HL-60 (cell line): ENCODE measurements at places on chromosomes 13 and 19.

DNA sequence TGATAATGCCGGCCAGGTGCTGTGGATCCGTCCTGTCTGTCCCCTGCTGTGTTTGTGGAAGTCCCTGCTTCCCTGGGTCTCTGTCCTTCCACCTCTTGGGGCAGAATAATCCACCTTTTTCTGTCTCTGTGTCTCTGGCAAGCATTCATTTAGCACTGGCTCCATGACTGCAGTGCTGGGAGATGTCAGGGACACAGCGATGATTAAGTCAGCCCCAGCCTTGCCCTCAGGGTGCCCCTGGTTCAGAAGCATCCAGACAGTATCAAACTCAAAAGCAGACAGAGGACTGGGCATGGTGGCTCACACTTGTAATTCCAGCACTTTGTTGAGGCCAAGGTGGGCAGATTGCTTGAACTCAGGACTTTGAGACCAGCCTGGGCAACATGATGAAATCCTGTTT lies 1.5 kb downstream of the HIPK4 start:
- DNase-seq = no peak

DNA sequence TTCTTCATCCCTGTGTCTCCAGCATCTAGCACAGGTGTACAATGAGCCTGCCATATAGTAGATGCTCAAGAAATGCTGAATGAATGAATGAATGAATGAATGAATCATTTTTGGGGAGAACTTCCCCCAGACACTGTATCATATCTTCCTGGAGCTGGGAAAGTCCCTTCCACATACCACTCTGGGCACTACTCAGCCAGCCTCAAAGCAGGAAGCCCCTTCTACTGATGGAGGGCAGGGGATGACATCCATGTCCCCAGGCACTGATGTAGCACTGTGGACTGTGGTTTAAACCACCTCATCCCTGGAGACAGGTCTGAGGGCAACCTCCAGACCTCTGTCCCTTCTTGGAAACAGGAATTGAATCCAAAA lies 4.8 kb downstream of the GNA15 start:
- DNase-seq = no peak

GRCh38 chr13:107968470-107968869 lies 246.9 kb downstream of the LIG4 start:
- no peak for DNase-seq

DNA sequence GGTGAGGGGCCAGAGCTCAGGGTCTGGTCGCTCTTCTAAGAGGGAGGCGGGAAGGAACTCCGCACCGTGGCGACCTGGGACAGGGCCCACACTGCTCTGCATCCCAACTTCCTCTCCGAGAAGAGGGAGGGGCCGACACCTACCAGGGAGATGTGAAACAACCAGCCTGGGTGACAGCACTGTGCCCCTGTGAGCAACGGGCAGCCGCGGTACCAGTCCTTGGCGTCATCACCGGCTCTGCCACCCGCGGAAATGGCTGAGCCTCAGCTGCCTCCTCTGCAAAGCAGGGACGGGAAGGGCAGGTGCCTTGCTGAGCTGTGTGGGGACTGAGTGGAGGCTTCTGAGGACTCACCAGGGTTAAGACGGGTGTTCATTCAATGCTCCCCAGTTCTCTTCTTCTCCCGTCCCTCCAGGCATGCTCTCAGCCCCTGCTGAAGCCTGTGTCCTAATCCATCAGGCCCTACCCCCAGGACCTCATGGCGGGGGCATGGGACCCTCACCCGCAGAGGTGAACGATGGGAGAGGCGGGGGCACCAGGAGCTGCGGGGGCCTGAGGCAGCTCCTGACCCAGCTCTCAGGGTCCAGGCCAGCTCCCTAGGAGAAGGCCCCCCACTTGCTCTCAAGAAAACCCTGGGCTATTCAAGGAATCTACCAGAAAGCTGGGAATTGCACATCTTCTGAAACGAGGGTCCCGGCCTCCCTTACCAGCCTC lies 9.3 kb downstream of the ZNF787 start:
- DNase-seq = peak; percentile 95

- no peak for DNase-seq
These were observed 4.7 kb downstream of the MAB21L1 start for GRCh38 chr13:35471706-35472322.

GRCh38 chr13:45783346-45784043 lies 68.1 kb downstream of the SIAH3 start:
- no peak for DNase-seq

- no peak for DNase-seq
These were observed 468.4 kb downstream of the FOXO1 start for GRCh38 chr13:40197936-40198595.

- DNase-seq = no peak
These were observed 163.7 kb downstream of the SHISA2 start for GRCh38 chr13:25887962-25888655.

GRCh38 chr19:40006273-40006691 lies 9.4 kb downstream of the ZNF546 start:
- DNase-seq = no peak

- DNase-seq = peak; percentile 53
These were observed 87.6 kb upstream of the SPRY2 start for GRCh38 chr13:80428349-80429096.

DNA sequence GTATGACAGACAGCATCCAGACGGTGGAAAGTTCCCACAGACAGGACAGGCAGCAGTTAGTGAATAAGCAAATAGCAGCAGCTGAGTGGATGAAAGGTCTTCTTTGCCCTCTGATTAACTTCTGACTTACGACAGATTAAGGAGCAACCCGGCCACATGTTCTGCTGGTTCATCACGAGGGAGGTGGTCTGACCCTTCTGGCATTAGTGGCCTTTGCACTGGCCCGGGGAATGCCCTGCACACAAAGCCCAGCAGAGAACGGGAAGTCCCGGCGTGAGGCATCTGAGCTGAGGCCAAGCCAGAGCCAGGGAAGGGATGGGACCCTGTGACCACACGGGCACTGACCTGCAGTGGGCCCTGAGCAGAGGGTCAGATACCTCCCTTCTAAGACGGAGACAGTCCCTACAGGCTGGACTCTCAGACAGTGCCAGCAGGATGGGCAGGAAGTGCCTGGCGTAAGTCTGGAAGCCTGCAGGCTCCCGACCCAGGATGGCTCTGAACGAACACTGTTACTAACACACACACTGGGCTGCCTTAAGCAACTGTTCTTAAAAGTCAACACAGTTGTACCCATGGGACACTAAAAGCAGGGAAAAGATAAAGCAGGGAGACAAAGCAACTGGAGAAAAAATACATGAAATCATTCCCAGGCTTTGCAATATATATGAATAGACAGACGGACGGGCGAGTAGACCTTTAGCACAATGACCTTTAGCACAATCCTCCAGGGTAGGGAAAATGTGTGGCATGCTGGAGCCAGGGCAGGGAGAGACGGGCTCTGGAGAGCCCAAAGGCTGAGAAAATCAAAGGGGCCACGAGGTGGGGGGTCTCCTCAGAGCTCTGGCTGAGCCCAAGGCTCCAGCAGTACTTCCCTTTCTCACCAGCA lies 6.3 kb downstream of the C19orf12 start:
- no peak for DNase-seq

DNA sequence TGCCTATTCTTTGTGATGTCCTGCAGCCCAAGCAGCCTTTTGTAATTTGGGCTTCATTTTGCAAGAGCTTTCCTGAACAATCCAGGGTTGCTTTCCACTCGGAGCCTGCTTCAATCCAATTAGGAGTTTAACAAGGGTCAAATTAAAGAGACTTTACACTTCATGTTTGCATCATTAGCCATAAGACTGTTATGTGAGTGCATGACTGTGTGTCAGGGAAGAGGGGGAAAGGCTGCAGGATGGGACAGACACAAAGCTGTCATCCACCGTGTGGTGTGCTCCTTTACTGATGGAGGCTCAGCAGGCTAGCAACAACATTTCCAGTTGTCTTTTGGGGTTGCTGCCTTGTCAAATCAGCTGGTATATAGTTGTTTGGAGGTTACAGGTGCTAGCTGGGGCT lies 23.7 kb upstream of the MAB21L1 start:
- DNase-seq = no peak

DNA sequence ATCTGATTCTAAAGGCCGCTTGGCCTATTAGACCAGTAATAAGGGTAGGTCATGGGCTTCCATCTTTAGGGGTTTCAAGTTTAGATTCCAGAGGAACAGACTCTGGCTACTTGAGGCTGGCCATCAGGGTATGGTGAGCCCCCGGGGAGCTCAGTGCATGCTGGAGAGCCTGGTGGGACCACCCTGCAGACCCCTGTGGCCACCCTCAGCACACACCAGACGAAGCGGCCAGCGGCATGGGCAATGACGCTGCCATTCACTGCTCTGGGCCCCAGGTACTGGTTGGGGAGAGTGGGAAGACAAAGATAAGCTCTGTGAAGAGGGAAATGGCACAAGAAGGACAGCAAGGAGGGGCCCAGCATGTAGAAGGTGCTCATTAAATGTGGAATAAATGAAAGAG lies 98.8 kb upstream of the SLC15A1 start:
- no peak for DNase-seq

DNA sequence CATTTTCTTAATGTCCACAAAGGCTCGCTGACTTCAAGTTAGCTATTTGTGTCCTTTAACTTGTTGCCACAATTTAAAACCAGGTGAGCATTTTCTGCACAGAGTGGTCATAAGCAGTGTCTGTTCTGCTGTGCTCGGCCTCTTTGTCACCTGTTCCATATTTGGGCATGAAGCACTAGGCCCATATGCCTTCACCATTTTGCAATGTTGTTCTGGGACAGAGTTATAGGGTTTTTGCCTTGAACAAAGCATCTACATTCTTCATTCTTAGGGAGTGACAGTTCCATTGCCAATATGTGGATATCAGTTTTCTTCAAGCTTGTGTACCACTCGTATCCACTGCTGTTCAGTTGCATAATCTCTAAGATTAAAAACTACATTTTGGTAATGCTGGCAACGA lies 56.1 kb downstream of the LRCH1 start:
- no peak for DNase-seq

GRCh38 chr13:31722673-31723072 lies 16.7 kb upstream of the RXFP2 start:
- DNase-seq = no peak

DNA sequence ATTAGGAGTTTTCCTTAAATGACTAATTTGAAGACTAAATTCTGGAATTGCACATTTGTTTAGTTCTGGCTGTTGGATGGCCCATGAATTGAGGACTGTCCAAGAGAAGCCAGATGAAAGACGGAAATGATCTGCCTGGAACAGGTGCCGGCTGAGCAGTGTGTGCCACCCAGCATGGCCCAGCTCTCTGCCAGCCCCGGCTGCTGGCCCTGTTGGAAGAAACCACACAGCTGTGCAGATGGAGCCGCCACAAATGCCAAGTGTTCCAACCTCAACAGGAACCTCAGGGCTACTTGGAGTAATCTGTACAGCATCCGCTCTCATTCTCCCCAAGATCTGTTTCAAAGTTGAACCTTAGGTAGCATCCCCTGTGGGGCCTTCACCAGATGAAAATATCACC lies 67.0 kb upstream of the STARD13 start:
- DNase-seq = no peak

GRCh38 chr13:74046431-74046830 lies 87.8 kb downstream of the KLF12 start:
- no peak for DNase-seq

GRCh38 chr19:45515807-45516401 lies 8.6 kb downstream of the VASP start:
- DNase-seq = no peak

- no peak for DNase-seq
These were observed 57.7 kb upstream of the TUBA3C start for GRCh38 chr13:19239114-19239860.

DNA sequence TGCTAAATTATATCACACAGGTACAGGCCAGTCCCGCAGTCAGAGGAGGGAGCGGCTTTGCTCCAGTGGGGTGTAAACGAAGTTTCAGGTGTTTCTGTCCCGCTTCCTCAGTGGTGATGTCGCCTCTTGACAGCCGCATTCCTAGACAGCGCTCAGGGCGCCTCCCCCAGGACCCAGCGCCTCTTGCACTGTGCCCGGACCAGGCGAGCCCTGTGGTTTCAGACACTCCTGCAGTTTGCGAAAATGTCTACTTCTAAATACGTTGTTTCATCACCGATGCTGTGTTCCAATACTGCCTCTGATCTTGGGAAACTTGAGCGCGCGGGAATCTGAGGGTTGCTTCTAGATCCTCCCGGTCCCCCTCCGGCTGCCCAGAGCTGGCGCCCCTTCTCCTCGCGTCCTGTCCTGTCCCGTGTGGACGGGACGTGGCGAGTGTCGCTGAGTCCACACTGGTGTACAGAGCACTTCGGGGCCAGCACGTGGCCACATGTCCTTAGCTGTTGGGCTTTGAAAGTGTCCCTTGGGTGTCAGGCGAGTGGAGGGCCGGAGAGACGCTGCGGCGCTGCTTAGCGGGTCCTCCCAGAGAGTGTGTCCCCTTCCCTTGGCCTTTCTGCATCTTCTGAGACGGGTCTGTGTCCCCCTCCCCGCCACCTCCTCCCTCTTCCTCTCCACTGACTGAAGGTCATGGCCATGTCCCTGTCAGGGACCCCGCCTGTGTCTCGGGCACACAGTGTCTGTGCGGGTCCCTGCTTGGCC lies 14.6 kb upstream of the RPS15 start:
- DNase-seq = peak; percentile 46

GRCh38 chr13:32272021-32272683 lies 43.0 kb downstream of the ZAR1L start:
- DNase-seq = no peak

- DNase-seq = no peak
These were observed 178.8 kb downstream of the KATNAL1 start for GRCh38 chr13:30128591-30128990.

GRCh38 chr19:48186541-48186991 lies 16.1 kb downstream of the ZSWIM9 start:
- DNase-seq = no peak

GRCh38 chr13:56924401-56924800 lies 216.3 kb upstream of the PRR20A start:
- DNase-seq = no peak

GRCh38 chr19:2604747-2605329 lies 97.7 kb downstream of the GNG7 start:
- DNase-seq = no peak

DNA sequence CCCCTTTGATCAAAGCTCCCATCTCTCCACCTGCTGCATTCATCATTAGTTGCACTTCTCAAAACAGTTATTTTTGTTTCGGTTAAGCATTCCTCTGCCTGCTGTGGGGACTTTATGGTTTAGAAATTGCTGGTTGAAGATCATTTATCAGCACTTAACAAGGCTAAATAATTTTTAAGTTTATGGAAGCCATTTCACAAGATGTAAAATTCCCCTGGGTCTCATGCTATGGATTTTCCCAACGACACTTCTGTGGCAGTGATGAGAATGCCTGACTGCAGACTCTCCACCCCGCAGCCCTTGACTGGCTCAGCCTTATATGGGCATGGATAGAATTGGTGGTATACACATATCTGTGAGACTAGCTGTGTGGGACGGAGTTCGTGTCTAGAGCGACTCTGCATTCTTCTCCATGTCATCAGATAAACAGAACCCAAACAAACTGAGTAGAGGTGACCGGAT lies 52.8 kb downstream of the COL4A2 start:
- DNase-seq = no peak

GRCh38 chr13:35387682-35388250 lies 88.7 kb downstream of the MAB21L1 start:
- DNase-seq = no peak

GRCh38 chr13:37340901-37341670 lies 235.6 kb upstream of the CSNK1A1L start:
- no peak for DNase-seq
